CD4-positive, alpha-beta T cell treated with Interleukin-21 for 1 hour (primary cell): ENCODE measurements at places on chromosomes 7 and 10.

DNA sequence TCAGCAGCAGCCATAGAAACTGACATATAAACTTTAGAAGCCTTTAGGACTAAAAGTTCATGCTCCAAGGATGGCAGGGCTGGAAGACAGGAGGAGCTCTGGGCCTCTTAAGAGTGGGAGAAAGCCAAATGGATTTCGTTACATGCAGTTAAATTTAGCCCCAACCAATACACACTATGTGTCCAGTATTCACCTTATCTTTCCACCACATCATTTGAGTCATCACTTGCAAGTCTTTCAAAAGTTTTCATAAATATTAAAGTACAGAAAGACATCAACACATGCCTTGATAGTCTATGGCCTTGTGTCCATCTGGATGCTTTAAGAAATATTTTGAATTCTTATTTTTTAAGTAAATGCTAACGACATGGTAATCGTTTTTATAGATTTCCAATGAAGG lies 392.4 kb upstream of the LRRN3 start:
- DNase-seq: no peak

DNA sequence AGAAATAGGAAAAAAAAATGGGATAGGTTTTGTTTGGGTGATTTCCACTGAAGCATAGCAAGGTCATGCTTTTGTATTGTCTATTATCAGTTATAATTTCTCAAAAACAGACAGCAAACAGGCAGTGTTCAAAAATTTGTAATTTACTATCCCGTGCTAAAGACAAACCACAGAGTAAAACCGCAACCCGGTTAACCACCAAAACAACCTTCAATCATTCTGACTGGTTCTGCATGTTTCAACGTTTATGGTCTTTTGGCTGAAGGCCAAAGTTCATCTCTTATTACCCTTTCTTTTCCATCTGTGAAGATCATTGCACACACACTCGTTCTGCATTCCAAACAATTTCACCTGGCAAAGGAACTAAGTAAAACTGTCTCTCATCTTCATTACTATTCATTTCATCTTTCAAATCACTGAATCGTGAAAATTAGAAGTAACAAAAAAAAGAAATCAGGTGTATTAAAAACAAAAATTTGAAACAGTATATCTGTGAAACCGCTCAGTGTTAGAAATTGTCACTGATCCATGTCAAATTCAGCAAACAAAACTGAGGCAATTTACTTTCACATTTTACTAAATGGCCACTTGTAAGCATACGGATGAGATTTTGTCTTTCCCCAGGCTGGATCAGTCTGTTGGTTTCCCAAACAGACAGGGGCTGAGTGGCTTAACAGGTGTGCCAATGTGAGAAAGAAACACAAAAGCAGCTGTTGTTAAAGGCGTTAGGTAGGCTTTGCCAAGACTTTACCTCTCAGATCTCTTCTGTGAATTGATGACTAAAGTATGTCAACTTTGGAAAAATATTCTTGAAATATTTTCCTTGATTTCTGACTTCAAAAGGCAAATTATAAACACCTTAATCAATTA lies 539.6 kb downstream of the CNTNAP2 start:
- DNase-seq: no peak

DNA sequence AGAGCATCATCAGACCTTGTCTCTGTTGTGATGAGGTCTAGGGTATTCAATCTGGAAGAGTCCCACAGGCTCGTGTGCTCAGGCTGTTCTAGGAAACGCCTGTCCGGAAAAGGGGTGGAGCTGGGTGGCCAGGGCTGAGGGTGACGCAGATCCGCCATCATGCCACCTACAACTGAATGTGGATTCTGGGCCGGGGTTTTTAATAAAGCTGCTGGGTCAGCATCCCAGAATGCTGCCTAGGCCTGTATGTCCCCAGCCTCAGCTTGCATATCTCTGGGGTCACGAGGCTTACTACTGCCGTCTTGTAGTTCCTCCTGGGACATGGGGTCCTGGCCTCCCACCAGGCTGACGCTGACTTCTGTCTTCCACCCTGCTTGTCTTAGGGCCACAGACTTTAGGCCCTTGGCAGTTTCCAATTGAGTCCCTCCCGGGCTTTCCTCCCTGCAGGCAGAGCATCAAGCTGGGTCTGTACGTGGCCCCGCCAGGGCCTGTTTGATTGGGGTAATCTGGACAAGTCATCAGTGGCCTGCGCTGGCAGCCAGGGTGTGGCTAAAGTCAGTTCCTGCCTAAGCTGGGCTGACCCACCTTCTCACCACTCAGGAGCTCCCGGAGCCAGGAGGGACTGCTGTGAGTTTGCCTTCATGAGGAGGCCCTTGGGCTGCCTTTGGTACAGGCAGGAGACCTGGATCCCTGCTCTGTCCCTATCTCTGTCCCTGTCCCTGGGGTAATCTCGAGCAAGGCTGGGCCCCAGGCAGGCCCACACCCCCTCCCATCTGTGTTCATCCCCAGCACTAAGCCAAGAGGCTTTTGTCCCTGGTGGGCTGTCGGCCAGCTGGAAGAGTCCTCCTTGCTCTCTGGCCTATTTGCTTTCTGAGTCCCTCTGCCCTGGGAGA lies 79.9 kb downstream of the ZMIZ1 start:
- DNase-seq: no peak

DNA sequence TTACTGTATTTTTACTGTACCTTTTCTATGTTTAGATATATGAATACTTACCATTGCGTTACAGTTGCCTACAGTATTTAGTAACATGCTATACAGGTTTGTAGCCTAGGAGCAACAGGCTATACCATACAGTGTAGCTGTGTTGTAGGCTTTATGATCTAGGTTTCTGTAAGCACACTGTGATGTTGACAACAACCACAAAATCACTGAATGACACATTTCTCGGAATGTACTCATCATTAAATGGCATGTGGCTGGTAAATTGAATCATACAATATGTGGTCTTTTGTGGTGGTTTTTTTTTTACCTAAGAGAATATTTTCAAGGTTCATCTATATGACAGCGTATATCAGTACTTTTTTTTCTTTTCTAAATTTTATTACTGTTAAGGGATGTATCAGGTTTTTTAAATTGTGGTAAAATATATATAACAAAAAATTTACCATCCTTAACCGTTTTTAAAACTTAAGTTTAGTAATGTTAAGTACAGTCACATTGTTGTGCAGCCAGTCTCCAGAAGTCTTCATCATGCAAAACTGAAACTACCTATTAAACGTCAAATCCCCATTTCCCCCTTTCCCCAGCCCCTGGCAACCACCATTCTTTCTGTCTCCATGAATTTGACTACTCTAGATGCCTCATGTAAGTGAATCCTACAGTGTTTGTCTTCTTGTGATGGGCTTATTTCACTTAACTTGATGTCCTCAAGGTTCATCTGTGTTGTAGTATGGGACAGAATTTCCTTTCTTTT lies 21.5 kb downstream of the BTAF1 start:
- peak; percentile 25 for DNase-seq

DNA sequence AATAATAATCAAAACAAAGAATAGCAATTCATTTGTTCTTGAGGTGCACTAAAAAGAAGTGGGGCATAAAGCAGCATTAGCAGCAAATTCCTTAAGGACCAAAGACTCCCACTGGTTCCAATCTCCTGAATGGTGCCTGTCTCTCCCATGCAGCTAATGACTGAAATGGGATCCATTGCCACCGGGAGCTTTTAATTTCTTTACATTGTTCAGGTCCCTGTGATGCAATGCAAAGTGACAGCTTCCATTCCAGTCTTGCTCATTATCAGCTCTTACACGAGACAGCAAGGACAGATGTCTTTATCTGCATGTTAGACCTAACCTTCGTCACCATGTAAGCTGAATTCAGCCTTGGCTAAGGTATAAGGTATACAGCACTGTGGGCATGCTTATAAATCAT lies 148.1 kb downstream of the POU6F2 start:
- DNase-seq: no peak

DNA sequence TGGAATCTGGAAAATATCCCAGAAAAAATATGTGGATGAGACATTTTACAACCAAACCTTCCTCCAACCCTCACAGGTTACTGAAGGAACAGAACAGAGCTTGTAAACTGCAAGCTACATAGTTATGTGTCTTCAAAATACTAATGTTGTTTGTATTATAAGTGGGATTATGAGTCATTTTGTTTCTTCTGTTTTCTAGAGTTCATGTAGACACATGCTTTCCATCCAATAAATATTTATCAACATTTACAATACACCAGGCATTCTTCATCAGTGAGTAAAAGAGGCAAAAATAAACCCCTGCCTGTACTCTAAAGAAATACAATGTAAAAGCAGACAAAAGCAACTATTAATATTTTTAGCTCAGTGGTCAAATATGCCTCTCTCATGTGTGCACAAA lies 38.0 kb upstream of the TES start:
- no peak for DNase-seq

DNA sequence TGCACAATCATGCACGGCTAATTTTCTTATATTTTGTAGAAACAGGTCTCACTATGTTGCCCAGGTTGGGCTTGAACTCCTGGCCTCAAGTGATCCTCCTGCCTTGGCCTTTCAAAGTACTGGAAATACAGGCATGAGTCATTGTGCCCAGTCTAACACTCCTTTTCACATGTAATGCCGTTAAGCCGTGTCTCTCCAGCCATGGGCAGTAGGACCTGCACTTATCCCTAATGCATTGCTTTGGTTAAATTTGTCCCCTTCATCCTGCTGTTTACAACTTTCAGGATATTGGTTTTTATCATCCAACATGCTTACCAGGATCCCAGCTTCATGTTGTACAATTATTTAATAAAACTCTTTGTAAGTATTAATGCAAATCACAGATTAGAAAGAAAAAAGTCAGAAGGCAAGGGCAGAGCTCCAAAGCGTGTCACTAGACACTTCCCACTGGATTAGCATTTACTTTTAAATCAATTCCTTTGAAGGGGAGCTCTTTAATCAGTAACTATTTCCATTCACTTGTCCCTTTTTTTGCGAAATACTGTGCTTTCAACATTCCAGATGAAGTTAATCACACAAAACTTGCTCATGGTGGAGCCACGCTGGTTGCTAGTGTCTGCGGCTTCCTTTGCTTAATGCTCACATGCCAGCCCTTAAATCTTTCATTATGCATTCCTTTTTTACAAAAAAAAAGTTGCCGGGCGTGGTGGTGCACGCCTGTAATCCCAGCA lies 256.0 kb upstream of the AUTS2 start:
- DNase-seq: no peak
